ENCODE measurements at places on chromosomes 12 and 14.

DNA sequence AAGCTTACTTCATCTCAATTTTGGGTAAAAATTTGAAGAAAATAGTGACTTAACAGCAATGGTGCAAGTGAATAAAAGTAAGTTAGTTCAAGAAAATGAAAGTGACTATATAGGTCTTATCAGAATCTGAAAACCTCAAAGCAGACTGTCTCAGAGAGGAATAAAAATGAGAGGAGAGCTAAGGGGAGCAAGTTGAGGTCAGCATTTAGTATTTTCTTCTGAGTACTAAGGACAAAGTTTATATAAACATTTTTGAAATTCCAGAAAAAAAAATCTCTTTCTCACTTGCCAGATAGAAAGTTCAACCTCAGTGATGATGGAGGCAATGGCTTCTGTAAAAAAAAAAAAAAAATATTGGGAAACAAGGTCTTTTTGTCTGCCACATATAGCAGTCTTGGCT is 414.1 kb downstream of the NPAS3 start:
- DNase-seq, result no peak

- DNase-seq, result no peak
Measured at GRCh38 chr12:129423041-129423580, 480.7 kb downstream of the TMEM132D start.

- DNase-seq, result peak; percentile 17
Measured at GRCh38 chr12:110688446-110689280, at the start of gene HVCN1. Gene HVCN1 (minus strand): TSS chr12:110689115. CDS start chr12:110683245, 5,870 bp downstream.

DNA sequence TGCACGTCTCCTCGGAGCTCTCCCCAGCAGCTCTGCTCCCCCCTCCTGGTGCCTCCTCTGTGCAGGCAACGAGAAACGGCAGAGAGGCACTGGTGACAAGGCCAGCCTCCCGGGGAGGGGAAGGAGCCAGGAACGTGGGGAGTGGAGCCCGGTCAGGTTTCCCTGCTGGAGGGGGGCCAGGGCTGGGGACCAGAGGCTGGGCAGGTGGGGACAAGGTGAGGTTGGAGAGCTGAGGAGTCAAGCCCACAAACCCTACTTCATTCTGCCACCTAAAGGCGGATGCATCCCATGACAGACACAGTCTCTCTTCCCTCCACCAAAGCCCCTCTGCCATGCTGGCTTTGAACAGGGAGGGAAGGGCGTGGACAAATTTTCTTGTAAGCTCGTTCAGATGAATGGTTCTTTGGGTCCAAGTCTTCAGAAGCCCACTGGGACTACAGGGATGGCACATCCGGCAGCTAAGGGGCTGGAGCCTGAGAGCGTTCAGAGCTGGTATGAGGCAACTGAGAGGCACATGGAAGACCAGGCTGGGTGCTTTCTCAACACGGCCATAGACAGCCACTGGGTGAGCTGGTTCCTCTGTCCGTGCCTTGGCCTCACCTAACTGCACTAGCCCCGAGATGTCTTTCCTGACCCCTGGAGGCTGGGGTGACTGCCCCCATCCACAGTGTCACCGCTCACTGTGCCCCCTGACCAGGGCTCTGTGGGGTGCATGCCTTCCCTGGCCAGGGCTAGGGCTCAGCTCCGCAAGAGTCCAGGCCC is 105.9 kb downstream of the RBM19 start:
- no peak for DNase-seq

DNA sequence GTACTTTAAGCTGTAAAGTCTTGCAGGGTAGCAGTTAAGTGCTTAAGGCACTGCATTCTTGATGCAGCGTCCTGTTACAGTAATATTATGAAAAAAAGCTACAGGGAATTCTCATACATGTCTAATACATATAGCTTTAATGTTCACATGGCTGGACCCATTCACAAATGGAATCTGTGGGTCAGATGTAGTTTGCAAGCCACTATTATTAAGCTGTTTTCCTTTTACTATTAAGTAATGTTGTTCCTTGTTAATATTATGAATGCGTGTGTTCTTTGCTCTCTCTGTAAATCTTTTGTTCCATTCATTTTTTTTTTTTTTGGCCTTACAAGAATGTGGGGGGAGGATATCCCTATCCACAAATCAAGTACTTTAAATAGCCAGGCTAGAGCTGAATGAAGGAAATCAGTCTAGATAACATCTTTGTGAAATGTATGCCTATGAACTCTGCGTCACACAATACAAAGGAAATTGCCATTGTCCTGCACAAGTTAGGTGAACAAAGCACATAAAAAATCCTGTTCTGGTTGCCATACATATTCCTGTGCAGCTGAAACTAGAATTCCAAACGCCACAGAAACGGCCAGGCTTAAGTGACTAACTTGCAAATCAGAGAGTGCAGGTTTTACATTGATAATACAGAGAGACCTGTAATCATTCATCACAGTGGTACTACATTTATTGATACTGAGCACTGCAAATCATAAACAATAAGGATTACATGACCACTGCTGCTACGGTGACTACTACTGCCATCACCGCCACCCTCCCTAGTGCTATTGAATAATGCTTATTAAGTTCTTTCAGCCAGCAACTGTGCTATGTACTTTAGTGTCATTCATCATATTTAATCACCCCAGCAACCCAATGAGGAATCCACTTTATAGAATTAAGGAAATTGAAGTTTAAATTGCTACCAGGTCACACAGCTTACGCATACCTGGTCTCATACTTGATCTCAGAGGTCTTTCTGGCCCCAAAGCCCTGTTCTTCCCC is 111.9 kb downstream of the HMGA2 start:
- peak; percentile 25 for DNase-seq

DNA sequence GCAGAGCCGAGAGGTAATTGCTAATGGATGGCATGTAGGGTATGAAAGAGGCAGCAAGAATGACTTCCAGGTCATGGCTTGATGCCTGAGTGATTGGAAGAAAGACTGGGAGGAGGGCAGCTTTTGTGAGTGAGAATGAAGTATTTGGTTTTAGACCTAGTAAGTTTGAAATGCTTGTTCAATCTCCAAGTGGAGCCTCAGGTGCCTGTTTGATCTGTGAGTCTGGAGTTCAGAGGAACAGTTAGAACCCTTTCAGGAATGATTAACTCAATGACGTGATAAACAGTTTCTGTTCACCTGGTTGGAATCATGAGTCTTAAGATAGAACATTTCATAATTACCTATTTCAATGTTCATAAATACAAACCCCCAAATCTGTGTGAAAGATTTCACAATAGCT is 10.4 kb downstream of the KCNJ8 start:
- no peak for DNase-seq

DNA sequence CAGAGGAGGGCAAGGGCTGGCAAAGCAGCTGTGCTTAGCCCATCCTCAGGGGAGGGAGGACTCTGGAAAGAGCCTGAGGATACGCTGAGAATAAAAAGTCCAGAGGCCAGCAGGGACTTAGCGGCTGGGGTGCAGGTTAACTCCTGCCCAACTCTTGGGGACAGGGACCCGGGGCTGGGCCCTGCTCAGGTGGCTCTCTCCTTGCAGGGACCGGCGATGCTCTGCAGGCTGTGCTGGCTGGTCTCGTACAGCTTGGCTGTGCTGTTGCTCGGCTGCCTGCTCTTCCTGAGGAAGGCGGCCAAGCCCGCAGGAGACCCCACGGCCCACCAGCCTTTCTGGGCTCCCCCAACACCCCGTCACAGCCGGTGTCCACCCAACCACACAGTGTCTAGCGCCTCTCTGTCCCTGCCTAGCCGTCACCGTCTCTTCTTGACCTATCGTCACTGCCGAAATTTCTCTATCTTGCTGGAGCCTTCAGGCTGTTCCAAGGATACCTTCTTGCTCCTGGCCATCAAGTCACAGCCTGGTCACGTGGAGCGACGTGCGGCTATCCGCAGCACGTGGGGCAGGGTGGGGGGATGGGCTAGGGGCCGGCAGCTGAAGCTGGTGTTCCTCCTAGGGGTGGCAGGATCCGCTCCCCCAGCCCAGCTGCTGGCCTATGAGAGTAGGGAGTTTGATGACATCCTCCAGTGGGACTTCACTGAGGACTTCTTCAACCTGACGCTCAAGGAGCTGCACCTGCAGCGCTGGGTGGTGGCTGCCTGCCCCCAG is 2.8 kb downstream of the B3GNT4 start:
- DNase-seq, result no peak

- no peak for DNase-seq
Measured at GRCh38 chr14:75331471-75331870, 52.8 kb downstream of the FOS start.

DNA sequence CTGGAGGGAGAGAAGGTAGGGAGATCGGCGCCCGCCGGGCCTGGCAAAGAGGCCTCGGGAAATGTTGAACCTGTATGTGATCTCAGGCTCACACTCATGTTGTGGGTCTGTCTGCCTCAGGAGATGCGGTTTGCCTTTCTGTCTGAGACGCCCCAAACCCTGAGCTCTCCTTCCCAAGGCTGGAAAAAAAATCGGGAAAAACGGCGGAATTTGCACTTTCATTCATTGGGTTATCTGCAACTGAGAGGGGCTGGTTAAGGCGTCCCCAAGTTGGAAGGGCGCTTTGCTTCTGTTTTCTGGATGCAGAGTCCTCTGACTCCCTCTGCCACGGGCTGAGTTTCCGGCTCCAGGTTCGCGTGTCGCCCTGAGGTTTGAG is 5.0 kb upstream of the HOXC9 start:
- no peak for DNase-seq

DNA sequence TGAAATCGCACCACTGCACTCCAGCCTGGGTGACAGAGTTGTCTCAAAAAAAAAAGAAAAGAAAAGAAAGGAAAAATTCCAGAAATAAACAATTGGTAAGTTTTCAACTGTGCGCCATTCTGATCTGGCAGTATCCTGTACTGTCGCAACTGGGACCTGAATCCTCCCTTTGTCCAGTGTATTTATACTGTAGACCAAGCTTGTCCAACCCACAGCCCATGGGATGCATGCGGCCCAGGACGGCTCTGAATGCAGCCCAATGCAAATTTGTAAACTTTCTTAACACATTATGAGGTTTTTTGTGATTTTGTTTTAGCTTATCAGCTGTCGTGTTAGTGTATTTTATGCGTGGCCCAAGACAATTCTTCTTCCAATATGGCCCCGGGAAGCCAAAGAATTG is 84.7 kb downstream of the TMCC3 start:
- no peak for DNase-seq

DNA sequence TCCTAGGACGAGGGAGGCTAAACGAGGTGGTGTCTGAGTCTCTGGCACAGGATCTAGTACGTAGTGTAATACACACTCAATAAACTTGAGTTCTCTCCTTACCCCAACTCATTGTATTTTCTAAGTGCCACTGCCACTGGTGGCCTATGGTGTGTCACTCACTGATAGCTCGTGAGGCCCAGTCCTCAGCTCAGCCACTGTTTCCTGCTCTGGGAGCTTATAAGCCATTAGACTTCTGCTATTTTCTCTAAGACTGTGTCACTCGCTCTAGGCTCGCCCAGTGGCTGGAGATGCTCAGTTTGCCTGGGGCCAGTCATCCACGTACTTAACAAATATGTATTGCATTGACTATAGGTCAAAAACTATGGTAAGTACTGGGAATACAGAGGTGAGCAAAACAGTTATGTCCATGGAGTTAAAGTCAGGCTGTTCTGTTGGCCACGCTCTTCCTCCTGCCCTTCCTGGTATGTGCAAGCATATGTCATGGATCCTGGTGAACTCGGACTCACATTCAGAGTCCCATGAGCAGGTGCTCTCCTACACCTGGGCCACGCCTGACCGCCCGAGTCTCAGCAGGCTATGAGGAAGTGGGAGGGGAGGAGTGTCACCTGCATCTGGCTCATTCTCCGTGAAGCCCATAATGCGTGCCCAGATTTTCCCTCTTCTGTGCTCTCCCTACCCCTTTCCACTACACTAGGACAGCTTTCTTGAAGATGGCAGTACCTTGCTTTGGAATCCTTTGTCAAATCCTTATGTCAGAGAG is 41.6 kb downstream of the DEGS2 start:
- no peak for DNase-seq

- DNase-seq, result no peak
Measured at GRCh38 chr12:102960766-102961465, 3.4 kb downstream of the ASCL1 start.

DNA sequence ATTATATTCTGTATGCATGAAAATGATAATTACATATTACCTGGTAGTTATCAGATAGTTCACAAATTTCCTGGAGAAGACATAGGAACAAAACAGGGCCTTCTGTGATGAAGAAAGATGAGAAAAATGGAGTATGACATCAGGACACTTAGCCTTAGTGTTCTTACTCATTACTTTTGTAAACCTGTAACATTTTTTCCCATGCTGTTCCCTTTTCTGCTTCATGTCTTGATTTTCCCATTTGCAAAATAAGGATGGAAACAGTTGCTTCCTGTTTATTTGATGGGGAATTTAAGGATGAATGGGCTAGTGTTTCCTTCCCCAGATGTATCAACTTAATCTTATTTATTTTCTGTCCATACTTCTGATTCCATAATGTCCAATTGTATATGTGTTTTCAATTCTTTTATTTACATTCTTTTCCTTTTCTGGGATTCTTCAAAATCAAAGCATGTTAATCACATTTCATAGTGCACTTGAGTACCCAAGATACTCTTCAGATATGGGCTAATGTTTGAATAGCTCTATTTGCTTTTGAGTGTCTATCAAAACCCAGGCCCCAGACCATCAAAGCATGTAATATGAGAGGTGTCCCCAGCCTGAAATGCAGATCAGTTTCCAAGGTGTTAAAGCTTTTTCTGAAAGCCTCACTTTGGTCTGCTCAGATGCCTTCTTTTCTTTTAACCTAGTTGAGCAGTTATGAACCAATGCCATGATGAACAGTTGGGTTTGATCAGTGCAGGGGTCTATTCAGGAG is 260.5 kb downstream of the RAD51B start:
- DNase-seq, result no peak

DNA sequence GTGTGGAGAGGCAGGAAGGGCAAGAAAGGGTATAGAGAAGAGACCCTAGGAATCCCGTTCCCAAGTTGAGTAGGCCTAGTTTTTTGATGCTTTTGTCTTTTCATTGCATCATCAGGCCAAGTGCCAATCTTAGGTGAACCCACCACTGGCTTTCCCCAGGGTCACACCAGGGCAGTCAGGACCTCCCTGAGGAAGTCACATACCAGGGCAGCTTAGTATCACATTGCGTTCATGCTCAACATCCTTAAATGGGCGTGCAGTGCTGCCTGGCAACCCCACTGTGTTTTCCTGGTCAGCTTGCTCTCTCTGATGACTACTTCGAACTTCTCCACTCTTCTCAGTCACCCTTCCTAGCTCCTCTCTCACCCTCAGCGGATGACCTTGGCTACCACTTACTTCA is 9.0 kb downstream of the ASIC1 start:
- DNase-seq, result peak; percentile 33

- no peak for DNase-seq
Measured at GRCh38 chr12:2637371-2637770, 157.4 kb upstream of the FKBP4 start.

DNA sequence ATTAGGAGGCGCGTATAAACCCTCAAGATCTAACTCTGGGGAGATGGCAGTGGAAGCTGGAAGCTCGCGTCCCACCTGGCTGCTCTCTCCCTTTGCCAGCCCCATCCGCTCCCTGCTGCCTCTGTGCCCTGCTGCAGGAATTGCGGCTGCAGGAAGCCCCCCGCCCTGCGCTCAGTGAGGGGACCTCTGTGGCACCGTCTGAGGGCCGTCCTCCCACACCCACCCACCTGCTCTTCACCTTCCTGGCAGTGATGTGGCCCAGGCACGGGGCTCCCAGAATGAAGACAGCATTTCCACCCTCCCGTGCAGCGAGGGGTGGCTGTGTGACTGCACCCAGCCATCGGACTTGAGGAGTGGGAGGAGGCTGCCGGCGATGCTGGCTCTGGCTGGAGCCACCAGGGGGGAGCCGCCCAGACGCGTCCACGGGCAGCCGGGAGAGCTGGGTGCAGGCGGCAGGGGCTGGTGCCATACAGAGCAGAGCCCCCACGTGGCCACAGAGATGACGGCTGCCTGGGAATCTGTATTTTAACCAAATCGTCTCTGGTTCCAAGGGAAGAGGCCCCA is 28.3 kb upstream of the GALNT9 start:
- no peak for DNase-seq

GRCh38 chr14:67411820-67412421 is at the start of gene PLEK2:
Gene PLEK2 (minus strand): TSS chr14:67412165. CDS start chr14:67412059, 106 bp downstream.
- peak; percentile 90 for DNase-seq

All from epithelial cell of esophagus (primary cell).